Stimulated activated CD8-positive, alpha-beta memory T cell treated with anti-CD3 and anti-CD28 coated beads, Interleukin-7, amount 100 ng/mL, for 24 hours (primary cell): ENCODE measurements at places on chromosomes 12 and 14.

DNA sequence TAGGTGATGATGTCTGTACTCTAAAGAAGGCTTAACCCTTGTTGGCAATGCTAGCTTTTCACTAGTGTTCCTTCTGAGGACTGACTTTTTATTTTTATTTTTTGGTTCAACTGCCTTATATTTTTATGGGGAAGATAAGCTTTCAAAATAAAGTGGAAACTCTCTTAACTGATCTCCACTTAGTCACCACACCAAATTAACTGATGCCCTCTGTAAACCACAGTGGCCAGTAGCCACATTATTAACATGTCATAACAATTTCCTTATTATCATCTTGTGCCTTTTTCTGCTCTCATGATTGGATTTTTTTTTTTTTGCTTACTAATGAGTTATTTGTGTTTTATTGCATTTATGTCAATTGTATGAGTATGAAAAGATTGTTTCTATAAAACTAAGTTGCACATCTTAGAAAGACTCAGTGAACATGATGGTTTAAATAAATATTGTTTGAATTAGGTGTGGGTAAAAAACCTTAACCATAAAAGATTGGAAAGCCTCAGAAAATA lies 56.9 kb downstream of the SCFD1 start:
- no peak for DNase-seq

- DNase-seq: no peak
Measured at GRCh38 chr12:67720351-67720856, 71.9 kb downstream of the DYRK2 start.

DNA sequence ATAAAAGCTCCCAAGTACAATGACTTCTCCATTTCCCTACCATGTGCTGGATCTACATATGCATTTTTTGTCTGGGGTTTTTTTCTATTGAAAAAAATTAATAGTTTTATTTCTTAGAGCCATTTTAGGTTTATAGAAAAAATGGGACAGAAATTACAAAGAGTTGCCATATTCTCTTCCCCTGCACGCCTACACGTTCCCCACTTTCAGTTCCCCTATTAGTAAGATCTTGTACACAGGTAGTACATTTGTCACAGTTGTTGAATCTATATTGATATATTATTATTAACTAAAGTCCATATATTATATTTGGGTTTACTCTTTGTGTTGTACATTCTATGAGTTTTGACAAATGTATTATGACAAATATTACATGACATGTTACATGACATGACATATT lies 35.7 kb downstream of the SIX6 start:
- DNase-seq: no peak

GRCh38 chr12:113949321-113950305 lies 16.5 kb downstream of the RBM19 start:
- DNase-seq: no peak

DNA sequence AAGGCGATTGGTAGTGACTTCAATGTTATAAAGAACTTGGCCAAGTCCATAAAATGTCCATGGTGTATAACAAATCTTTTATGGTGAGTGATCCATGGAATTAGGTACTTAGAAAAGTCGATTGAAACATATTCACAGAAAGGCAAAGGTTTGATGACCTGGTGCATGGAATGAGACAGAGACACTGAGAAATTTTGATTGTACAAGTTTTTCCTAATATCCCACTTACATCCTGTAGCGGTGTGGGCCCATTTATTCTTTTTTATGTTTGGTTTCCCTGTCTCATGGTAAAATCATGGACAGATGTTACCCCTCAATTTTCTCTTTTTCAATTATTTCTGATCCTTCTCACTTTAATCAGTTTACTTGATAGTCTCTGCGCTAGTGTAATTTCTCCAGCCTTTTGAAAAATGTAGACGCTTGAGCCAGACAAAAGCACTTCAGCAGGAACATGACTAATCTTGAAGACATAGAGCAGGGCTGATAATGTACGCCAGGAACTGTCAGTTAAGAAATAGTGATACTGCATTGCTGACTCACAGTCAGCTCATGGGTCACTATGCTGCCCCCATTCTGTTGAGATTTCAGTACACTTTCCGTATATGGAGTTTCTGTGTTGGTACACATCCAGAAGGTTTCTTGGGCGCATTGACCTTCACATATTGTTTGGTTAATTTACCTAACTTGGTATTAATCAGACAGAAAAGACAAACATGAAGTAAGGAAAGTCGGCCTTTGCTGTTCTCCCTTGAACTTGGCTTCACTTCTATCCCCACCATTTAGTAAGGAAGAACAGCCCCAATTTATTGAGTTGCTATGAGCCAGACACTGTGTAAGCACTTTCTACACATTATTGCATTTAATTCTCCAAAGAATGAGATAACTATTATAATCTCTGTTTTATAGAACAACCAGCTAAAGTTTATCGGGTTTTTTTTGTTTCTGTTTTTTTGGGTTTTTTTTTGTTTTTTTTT lies 841.7 kb downstream of the DIO2 start:
- DNase-seq: no peak

GRCh38 chr12:6416596-6416995 lies 28.2 kb upstream of the CD27 start:
- DNase-seq: no peak

DNA sequence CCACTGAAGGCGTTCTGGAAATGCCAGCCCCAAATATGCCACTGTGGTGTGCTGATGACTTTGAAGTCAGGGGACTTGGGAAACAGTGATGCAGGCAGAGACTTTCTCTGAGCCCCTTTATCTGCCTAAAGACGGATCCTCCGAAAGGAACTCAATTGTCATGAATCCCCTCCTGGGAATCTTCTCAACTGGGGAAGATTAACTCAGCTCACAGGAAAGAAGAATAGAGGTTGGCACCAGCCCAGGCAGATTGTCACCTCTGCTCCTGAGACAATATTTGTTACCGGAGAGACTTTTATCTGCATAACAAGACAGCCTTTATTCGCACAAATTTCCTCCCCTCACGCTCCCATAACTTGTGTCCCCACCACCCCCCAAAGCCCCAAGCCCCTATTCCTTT lies 414.4 kb downstream of the FUT8 start:
- no peak for DNase-seq

DNA sequence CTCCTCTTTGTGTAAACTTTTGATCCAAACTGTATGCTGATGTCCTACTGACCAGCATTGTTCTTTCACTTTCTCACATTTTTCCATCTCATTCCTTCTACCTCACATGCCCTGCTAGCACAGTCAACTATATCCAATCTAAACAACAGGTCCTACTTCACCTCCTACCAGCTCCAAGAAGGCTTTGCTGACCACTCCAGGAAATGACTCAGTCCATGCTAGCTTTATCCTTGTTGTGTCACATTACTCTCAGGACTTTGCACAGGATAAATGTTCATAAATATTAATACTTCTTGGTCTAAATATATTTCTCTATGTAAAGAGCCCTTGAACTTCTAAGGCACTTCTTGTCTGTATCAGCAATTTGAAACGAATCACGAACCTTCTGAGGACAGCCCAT lies 64.9 kb upstream of the PCED1B start:
- no peak for DNase-seq

- no peak for DNase-seq
Measured at GRCh38 chr14:85895603-85896002, 365.7 kb downstream of the FLRT2 start.

DNA sequence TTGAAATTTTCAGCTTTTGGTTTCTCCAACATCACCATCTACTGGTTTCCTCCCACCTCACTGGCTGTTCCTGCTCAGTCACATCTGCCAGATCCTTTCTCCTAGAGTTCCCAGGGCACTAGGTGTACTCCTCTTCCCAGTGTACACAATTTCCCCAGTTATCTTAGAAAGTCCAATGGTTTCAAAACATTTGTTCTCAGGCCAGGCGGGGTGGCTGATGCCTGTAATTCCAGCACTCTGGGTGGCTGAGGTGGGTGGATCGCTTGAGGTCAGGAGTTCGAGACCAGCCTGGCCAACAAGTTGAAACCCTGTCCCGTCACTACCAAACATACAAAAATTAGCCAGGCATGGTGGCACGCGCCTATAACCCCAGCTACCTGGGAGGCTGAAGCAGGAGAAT lies 60.7 kb downstream of the SPPL3 start:
- no peak for DNase-seq

GRCh38 chr12:34126239-34126641 lies 103.9 kb downstream of the ALG10 start:
- DNase-seq: no peak

GRCh38 chr12:3929875-3930615 lies 56.8 kb upstream of the PARP11 start:
- no peak for DNase-seq

- DNase-seq: no peak
Measured at GRCh38 chr12:110431957-110432587, 18.1 kb downstream of the ARPC3 start.

DNA sequence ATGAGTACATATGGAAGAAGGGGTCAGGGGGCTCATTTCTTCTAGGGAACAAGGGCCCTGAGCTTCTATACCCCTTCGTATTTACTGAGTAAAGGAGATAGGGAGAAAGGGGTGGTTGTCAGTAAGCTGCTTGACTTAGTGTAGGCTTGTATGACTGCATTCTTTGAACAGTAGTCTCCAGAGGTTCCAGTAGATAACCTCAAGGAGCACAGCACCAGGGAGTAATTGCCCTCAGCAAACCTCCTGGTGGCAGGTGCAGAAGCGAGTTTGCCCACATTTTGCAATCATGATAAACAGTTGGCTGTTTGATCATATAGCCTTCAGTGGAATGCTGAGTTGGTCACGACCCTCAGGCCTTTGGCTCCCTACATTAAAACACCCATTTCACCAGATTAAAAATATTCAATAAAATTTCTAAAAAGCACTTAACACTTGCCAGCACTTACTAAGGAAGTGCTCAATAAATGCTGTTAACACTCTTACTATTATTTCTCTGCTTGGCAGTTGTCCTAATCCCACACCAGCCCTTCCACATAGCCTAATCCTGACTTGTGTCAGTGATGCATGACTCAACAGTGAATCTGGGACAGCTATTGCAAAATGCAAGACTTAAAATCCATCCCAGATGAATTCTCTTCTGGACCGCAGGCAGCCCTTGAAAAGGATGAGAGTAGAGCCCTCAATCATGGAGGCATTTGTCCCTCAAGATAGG lies 3.7 kb upstream of the DHRS4L2 start:
- no peak for DNase-seq

DNA sequence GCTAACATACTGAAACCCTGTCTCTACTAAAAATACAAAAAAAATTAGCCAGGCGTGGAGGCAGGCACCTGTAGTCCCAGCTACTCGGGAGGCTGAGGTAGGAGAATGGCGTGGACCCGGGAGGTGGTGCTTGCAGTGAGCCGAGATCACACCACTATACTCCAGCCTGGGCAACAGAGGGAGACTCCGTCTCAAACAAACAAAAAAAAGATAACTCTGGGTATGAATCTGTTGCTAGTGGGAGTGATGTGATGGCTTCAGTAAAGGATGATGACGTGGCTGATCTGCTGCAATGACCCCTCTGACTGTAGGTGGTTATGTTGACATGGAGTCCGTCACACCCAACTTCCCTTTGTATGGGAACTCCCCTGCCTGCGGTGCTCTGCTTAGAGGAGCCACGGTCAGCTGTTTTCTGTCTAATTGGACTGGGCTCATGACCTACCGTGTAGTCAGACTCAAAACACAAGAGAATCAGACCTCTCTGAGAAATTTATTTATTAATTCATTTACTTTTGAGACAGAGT lies 59.1 kb upstream of the MED13L start:
- no peak for DNase-seq

DNA sequence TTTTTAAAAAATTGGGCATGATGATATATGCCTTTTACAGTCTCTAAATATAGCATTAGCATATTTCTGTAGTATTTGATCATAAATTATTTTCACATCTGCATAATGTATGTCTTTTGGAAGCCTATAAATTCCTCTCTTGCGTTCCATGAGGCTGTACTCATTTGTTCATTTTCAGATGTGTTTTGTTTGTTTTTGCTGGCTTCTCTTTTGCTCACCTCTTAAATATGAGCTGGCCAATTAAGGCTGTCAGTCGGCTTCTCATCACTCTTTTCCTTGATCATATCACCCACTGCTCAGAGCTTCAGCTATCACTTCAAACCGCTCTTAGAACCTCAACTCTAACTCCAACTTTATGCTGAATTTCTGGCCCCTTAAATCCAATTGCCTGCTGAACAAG lies 6.6 kb downstream of the TMEM263 start:
- no peak for DNase-seq

- DNase-seq: no peak
Measured at GRCh38 chr12:2722806-2723205, 72.0 kb upstream of the FKBP4 start.

DNA sequence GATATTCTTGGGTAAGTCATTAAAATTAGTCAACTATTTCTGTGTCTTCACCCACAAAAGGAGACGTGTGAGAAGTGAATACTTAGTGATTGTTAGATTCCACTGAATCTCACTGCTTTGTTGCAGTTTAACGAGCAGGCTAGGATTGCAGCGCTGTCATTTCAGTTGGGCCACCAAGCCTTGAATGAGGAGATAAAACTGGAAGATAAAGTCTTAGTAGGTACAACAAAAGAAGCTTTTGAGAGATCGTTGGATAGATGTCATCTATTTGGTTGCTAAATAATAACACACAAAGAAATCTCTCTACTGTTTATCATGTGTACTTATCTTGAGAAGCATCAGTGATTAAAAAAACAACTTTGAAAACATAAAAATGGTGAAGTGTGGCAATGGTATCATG lies 132.3 kb downstream of the RGS6 start:
- DNase-seq: no peak

GRCh38 chr12:51862947-51863346 lies 14.4 kb upstream of the FIGNL2 start:
- no peak for DNase-seq

DNA sequence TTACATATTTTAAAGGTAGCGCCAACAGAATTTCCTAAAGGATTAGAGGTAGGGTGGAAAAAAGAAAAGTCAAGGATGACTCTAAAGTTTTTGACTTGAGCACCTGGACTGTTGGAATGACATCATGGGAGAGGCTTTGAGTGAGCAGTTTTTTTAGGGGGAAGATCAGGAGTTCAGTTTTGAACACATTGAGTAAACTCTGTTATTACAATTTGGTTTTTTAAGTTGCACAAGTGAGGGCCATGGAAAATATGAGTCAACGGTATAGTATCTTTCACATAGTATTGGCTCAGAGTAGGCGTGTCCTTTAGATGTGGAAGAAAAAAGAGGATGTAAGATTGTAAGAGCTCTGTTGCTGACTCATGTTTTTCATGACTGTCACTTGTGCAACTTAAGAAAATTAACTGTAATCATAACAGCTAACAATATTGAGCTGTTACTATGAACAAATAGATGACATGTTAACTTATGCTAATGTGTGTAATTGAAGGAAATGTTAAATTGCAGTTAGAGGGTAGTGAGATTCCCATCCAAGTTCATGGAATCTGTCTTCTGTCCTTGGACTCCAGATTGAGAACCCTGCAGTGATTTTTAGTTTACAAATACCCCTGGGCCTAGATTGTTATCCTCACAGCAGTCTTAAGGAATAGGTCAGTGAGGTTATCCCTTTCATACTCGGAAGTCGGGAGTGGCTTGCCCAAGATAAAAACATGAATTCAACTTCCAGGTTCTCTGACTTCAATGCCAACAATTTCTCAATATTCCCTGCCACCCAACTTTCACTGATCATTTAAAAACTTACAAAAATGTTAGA lies 48.2 kb upstream of the ATP2B1 start:
- no peak for DNase-seq

GRCh38 chr12:91250273-91250665 lies 67.7 kb upstream of the DCN start:
- no peak for DNase-seq

- DNase-seq: no peak
Measured at GRCh38 chr14:76599559-76600287, 161.5 kb upstream of the VASH1 start.
